CD4-positive, alpha-beta T cell (primary cell): ENCODE measurements at places on chromosomes 5 and 9.

DNA sequence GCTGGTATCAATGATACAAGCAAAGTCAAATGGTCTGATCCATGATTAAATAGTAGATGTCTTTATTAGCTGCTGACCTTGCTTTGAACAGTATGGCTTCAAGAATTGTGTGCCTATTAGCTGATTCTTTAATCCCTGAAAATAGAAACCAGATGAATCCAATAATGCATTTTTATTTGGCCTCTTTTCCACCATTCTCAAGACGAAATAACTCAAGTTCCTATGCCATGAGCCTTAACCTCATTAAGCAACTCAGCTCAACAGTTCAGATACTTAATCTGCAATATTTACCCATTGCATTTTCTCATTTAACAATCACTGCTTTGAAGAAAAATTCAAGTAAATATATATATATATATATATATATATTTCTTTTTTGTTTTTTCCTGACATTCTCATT lies 588.6 kb upstream of the MEF2C start:
- DNase-seq: no peak

DNA sequence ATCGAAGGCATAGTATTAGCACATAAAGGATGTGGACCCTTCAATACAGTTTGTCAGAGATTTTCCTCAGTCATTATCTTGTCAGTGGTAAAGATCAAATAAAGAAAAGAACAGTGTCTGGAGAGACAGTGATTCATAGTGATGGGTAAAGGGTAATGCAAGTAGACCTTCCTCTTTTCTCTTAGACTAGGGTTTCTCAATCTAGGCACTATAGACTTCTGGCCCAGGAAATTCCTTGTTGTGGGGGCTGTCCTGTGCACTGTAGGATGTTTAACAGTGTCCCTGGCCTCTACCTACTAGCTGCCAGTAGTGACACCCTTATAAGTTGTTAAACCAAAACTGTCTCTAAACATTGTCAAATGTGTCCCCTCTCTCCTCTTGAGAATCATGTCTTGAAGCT lies 6.9 kb downstream of the CAMK4 start:
- peak; percentile 55 for DNase-seq

- no peak for DNase-seq
Measured at GRCh38 chr5:173703466-173703865, 87.0 kb upstream of the BOD1 start.

- no peak for DNase-seq
Measured at GRCh38 chr5:172533058-172533398, 78.7 kb upstream of the SH3PXD2B start.

DNA sequence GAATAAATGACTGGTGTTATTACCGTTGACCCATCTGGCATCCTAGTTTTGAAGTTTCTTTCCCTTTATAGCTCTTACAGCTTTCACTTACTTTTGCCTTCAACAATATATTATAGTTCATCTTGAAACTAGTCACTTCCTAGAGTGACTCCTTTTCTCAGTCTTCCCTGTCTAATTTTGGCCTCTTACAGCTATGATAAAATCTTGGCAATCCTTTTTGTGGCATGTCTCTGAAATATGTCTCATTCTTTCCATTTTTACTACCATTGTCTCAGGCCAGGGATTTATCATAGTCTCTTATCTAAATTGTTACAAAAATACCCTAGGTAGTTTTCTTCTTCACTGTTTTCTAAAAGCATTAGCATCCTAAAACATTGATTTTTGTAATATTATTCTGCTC lies 621.3 kb upstream of the ZNF608 start:
- DNase-seq: no peak

GRCh38 chr9:6449645-6450044 lies 36.6 kb downstream of the UHRF2 start:
- no peak for DNase-seq
